ENCODE measurements at places on chromosomes 5 and 9.

DNA sequence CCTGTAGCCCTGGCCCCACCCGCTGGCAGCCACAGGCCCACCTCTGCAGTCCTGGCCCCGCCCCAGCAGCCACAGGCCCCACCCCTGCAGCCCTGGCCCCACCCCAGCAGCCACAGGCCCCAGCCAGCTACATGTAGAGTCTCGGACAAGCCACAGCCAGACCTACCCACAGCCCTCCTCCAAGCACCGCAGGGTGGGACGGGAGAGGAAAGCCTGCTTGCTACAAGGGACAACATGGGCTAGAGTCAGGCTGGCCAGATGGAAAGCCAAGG lies 49.5 kb upstream of the SARDH start:
- no peak for DNase-seq

- no peak for DNase-seq
Observed at GRCh38 chr9:95193067-95193466, 124.4 kb downstream of the FANCC start.

- no peak for DNase-seq
Observed at GRCh38 chr9:81225596-81225995, 463.8 kb downstream of the TLE1 start.

GRCh38 chr5:85843535-85843934 lies 774.2 kb upstream of the COX7C start:
- no peak for DNase-seq

GRCh38 chr9:17630531-17630949 lies 51.7 kb downstream of the SH3GL2 start:
- DNase-seq: no peak

- DNase-seq: no peak
Observed at GRCh38 chr9:35617548-35617947, 665 bp downstream of the CD72 start.

Measured in activated CD4-positive, alpha-beta T cell treated with anti-CD3 and anti-CD28 coated beads for 48 hours (primary cell).